ENCODE measurements at places on chromosomes 2 and 18. TPM values are rescaled to one million over a fixed set of nuclear protein-coding genes. Genes with fewer than 3 reads are reported as not detected.

PARD3B gene
- 4.3 TPM for total RNA-seq

GBX2 gene
- total RNA-seq: 0.31 TPM

TMEM163 gene
- 0.66 TPM for total RNA-seq

ZFP36L2 gene
- 105 TPM for total RNA-seq

ALPI gene
- total RNA-seq: not detected

ADD2 gene
- total RNA-seq: 124 TPM

PCARE gene
- not detected for total RNA-seq

HOXD11 gene
- not detected for total RNA-seq

DNA sequence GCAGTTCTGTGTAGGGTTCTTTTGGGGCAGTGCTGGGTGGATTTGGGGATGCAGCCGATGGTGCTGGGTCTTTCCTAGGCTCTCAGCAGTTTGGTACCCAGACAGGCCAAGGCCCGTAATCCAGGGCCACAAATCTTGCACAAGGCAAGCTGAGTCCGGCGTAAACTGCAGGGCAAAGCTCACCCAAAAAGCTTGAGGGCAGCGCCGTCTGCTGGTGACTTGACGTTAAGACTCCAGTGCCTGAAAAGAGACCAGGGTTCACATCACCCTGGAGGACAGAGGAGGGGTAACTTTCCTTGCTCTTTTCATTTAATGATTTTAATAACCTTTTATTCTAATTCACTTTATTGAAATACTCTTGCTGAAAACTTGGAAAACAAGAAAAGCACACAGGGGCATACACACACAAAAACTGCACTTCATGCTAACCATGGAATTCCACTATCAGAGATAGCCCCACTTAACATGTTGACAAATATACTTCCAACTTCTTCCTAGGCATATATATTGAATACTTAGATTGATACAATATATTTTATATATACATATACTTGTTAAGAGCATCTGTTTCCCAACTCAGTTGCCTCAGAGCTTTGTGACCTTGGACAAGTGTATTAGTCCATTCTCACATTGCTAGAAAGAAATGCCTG, 38.9 kb downstream of the CNGA3 start:
- H3K36me3 ChIP-seq: no peaks in the 10 kb centered on the region
- no peaks in the 10 kb centered on the region for H3K4me1 ChIP-seq
- H3K4me3 ChIP-seq: no peak overlapping the region
- DNase-seq: peak; percentile 83
- no peaks in the 10 kb centered on the region for H3K27me3 ChIP-seq

GRCh38 chr2:54894467-54894866, 155.8 kb downstream of the RTN4 start:
- H3K27me3 ChIP-seq: no peaks in the 10 kb centered on the region
- no peaks in the 10 kb centered on the region for H3K36me3 ChIP-seq

DNA sequence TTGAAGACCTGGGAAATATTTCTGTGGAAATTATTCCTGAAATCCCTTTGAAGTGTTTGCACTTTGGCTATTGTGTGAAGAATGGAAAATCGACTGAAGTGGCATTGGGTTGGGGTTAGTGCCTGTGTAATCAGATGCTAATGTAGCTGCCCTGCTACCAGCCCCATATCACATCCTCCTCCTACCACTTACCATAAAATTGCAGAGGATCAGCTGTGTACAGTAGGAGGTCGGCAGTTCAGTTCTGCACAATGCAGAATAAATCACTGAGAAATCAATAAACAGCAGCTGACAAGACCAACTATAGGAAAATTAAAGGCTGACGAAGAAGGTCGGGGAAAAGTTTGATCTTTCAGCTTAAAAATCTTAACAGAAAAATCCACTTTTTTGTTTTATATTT, 440.9 kb downstream of the PTPRM start:
- H3K4me1 ChIP-seq: peaks cover 7% of the 10 kb centered on the region
- no peak overlapping the region for H3K4me3 ChIP-seq
- H3K27me3 ChIP-seq: no peaks in the 10 kb centered on the region
- DNase-seq: no peak
- H3K36me3 ChIP-seq: no peaks in the 10 kb centered on the region
- no peak overlapping the region for H3K27ac ChIP-seq

DNA sequence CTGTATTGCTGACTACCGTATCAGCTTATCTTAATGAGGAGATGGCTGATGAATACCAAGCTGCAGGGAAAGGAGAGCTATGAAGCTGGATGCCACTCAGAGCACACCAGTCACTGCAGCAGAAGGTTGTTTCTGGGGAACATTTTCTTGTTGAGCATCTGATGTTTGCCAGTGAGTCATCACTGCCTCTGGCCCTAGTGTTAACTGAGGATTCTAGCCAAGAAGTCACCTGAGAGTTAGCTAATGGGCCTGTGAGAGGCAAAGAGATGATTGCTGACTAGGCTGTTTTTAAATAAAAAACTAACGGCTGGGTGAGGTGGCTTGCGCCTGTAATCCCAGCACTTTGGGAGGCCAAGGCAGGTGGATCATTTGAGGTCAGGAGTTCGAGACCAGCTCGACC, 37.9 kb downstream of the CCDC150 start:
- H3K36me3 ChIP-seq: peaks cover 46% of the 10 kb centered on the region
- no peaks in the 10 kb centered on the region for H3K4me1 ChIP-seq
- no peak overlapping the region for H3K27ac ChIP-seq
- H3K27me3 ChIP-seq: no peaks in the 10 kb centered on the region
- no peak overlapping the region for H3K4me3 ChIP-seq

DNA sequence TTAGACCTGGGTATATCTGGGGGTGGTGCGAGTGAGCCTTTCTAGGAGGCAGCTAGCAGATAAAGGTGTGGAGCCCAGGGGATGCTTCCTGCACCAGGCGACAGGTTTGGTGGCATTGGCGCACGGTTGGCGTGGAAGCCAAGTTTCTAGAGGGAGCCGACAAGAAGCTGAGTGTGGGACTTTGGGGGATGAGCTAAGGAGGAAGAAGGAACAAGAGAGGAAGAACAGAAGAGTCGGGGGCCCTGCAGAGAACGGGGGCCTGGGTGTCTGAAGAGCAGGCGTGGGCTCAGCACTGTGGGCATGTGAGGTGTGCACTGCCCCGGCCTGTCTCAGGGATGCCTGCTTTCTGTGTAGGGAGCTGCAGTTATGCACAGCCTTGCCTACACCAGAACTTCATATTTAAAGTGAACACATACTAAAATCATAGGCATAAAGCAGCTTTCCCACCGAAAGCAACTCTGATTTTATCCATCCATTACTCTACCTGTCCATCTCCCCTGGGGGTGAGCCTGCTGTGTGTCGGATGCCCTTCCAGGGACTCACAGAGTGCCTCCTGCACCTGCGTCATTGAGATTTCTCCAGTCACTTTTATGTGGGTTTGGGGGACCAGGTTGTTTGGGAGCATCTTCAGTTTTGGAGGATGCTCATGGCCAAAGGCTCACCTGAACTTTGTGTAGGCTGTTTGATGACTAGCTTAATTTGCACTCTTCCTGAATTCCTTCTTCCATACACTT, 149.7 kb downstream of the LDLRAD4 start:
- H3K36me3 ChIP-seq: no peaks in the 10 kb centered on the region
- H3K4me3 ChIP-seq: no peak overlapping the region
- H3K27ac ChIP-seq: no peak overlapping the region

DNA sequence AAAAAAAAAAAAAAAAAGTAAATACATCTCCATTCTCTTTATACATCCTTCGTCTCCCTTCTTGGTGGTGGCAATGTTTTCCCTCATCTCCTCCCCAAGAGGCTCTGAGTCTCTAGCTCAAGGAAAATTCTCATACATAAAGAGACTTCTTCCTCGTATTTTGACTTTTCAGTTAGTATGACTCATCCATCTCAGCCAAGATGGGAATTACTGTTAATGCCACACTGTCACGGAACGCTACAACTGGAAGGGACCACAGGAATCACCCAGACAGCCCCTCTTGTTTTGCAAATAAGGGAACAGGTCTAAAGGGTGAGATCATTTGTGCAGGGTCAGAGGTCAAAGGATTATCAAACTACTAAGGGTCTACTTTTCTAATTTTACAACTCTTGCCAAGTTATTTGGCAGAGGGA, 19.5 kb downstream of the NFE2L2 start:
- no peaks in the 10 kb centered on the region for H3K27me3 ChIP-seq
- no peak overlapping the region for H3K4me3 ChIP-seq
- peaks cover 11% of the 10 kb centered on the region for H3K4me1 ChIP-seq
- no peaks in the 10 kb centered on the region for H3K36me3 ChIP-seq
- no peak for DNase-seq

GRCh38 chr2:18701981-18702380, 112.6 kb upstream of the NT5C1B start:
- H3K4me3 ChIP-seq: no peak overlapping the region
- H3K4me1 ChIP-seq: no peaks in the 10 kb centered on the region
- no peak overlapping the region for H3K27ac ChIP-seq
- DNase-seq: no peak
- no peaks in the 10 kb centered on the region for H3K27me3 ChIP-seq

- H3K4me1 ChIP-seq: no peaks in the 10 kb centered on the region
- no peak overlapping the region for H3K27ac ChIP-seq
- H3K4me3 ChIP-seq: no peak overlapping the region
Observed at GRCh38 chr18:22471546-22472131, 53.9 kb upstream of the CTAGE1 start.

DNA sequence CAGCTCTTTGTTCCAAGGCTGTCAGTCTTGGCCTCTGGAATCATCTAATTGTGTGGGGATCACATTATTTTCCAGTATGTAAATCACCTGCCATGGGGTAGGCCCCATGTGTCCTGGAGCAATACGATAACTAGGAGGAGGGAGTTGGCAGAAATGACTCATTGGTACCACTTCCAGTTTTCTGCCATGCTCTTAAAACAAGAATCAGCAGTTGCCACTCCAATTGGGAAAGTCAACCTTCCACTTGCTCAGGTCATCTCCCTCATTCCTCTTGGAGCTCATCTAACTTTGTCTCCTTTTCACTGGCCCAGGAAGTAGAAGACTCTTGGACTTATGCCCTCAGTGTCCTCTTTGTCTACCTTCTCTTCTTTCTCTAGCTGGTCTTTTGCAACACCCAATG, 487.0 kb downstream of the SLC4A3 start:
- H3K36me3 ChIP-seq: peaks cover 3% of the 10 kb centered on the region
- no peaks in the 10 kb centered on the region for H3K4me1 ChIP-seq
- DNase-seq: no peak
- H3K27me3 ChIP-seq: no peaks in the 10 kb centered on the region
- H3K27ac ChIP-seq: no peak overlapping the region

DNA sequence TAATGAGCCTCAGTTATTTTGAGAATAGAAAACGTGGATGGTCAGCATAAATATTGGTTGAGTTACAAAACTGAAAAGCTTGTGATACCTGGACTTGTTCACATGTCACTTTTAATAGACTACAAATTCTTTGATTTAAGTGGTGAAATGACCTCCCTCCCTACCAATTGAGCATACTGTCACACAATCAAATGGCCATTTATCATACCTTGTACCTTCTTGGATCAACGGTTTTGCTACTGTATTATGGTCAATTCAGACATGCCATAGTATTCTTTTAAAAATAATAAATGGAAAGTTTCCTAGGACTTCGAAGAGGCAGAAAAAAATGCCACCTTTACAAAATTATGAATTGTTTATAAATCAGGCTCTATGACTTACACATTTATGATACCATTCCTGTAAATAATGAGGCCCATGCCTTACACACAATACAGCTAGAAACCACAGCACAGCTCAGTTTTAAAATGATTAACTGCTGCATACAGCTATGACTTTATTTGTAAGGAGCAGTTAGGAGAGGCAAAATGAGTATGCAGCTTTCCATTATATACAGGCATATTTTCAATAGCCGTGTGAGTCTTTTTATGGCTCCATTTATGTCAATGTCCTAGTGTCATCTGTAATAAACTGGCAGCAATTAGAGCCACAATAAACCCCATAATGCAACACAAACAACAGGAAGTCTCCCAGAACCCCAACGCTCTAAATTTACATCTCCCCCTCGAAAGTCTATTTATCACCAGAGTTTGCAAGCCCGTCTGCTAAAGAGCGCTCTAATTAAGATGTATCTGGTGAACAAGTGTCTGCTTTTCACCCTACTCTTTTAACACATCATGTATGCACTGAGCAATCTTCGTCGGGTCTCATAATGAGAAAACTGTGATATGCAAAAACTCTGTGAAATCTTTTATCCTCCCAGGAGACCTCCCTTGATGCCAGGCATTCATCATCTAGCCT, 176.1 kb downstream of the ZNF521 start:
- H3K27ac ChIP-seq: no peak overlapping the region
- DNase-seq: no peak
- H3K36me3 ChIP-seq: no peaks in the 10 kb centered on the region
- H3K27me3 ChIP-seq: no peaks in the 10 kb centered on the region
- no peak overlapping the region for H3K4me3 ChIP-seq

- H3K4me3 ChIP-seq: no peak overlapping the region
- H3K27ac ChIP-seq: no peak overlapping the region
- no peaks in the 10 kb centered on the region for H3K36me3 ChIP-seq
- no peak for DNase-seq
Observed at GRCh38 chr18:6569813-6570212, 155.1 kb upstream of the L3MBTL4 start.

- H3K27me3 ChIP-seq: no peaks in the 10 kb centered on the region
- H3K27ac ChIP-seq: no peak overlapping the region
- H3K4me3 ChIP-seq: no peak overlapping the region
- DNase-seq: no peak
- no peaks in the 10 kb centered on the region for H3K4me1 ChIP-seq
Observed at GRCh38 chr2:39269941-39270340, 26.2 kb upstream of the CDKL4 start.

DNA sequence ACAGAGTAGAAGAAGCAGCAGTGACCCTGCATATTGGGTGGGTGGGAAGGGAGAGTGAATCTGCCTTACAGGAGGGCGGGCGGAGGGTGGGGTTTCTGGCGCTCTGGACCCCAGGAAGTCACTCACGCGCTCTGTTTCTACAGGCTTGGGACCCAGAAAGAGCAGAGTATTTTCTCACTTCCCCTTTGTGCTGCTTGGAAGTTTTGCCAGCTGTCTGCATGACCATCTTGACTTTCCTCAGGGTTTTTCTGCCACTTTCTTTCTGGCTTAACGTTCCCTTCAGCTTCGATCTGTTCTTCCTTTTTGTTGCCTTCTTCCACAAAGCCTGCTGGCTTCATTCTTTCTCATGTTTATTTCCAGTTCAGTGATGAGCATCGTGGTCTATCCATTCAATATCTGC, 383.1 kb downstream of the GALR1 start:
- no peaks in the 10 kb centered on the region for H3K4me1 ChIP-seq
- peaks cover 12% of the 10 kb centered on the region for H3K36me3 ChIP-seq
- no peak for DNase-seq
- H3K27ac ChIP-seq: no peak overlapping the region

- no peaks in the 10 kb centered on the region for H3K36me3 ChIP-seq
- no peak overlapping the region for H3K4me3 ChIP-seq
- H3K27me3 ChIP-seq: no peaks in the 10 kb centered on the region
- H3K4me1 ChIP-seq: no peaks in the 10 kb centered on the region
Observed at GRCh38 chr2:142142595-142142994, 11.8 kb upstream of the LRP1B start.

DNA sequence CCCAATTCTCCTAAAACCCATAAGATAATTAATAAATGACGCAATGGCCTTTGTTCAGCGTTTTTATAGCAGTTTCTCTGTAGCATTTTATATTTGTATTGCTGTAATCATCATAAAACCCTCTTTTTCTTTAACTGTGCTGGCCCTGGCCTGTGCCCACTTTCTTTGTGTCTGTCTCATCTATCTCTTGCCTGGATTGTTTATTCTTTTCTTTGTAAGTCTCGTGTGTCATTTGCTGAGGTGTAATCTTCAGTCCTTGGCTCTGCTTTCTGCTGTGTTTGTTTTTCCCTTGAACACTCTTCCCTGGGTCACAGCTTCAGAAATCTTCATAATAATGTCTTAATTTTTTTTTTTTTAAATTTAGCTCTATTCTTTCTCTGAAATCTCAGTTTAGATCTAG, 525.8 kb upstream of the LINC00305 start:
- H3K27me3 ChIP-seq: no peaks in the 10 kb centered on the region
- H3K27ac ChIP-seq: no peak overlapping the region
- no peak for DNase-seq
- no peaks in the 10 kb centered on the region for H3K4me1 ChIP-seq

Measured in H9 (cell line).